Aorta (tissue), 5 donors: ENCODE measurements at places on chromosomes 1 and 21. TPM values are rescaled to one million over a fixed set of nuclear protein-coding genes. Genes with fewer than 3 reads are reported as not detected.

NTNG1 gene
- 1.8 TPM for total RNA-seq

OR2AK2 gene
- not detected for total RNA-seq

ANKRD45 gene
- 0.33 TPM for total RNA-seq

ATP5PF gene
- 94.5 TPM for total RNA-seq

SIM2 gene
- total RNA-seq, result not detected

TNNT2 gene
- total RNA-seq, result 0.21 TPM

CDK18 gene
- 80.7 TPM for total RNA-seq

XCL1 gene
- total RNA-seq, result 0.26 TPM

TNFRSF1B gene
- total RNA-seq, result 98.5 TPM

PCP4L1 gene
- total RNA-seq, result 0.69 TPM

CCDC185 gene
- not detected for total RNA-seq

CCNL2 gene
- total RNA-seq, result 246 TPM

DNA sequence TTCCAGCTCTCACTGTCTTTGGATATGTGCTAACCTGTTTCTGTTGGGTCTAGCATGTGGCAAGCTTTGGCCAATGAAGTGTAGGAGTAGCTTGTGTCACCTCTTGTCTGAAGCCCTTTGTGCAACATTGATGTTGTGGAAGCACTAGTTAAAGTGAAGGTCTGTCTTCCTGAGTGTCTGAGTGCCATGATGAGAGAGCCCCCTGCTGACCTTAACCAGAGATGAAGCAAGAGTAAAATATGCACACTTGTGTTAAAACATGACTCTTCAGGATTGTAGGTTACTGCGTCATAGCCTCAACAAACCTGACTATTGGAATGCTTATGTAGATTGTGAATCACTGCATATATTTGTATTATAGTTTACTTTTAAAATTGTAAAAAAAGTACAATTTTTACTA, 103.7 kb downstream of the NCAM2 start:
- no peaks in the 10 kb centered on the region for H3K4me1 ChIP-seq
- DNase-seq, result no peak
- no peaks in the 10 kb centered on the region for H3K36me3 ChIP-seq
- no peak overlapping the region for H3K27ac ChIP-seq
- no peaks in the 10 kb centered on the region for H3K27me3 ChIP-seq
- H3K4me3 ChIP-seq, result no peak overlapping the region

GRCh38 chr1:98287626-98288025, 366.8 kb upstream of the DPYD start:
- no peak for DNase-seq
- no peaks in the 10 kb centered on the region for H3K4me1 ChIP-seq
- no peaks in the 10 kb centered on the region for H3K36me3 ChIP-seq
- H3K27me3 ChIP-seq, result no peaks in the 10 kb centered on the region
- no peak overlapping the region for H3K27ac ChIP-seq

GRCh38 chr1:243991650-243992049, 59.4 kb upstream of the ZBTB18 start:
- H3K27ac ChIP-seq, result no peak overlapping the region
- H3K27me3 ChIP-seq, result no peaks in the 10 kb centered on the region
- H3K36me3 ChIP-seq, result no peaks in the 10 kb centered on the region

GRCh38 chr1:186605762-186606350, 74.4 kb downstream of the PTGS2 start:
- H3K27me3 ChIP-seq, result no peaks in the 10 kb centered on the region
- H3K27ac ChIP-seq, result no peak overlapping the region
- no peak overlapping the region for H3K4me3 ChIP-seq
- H3K36me3 ChIP-seq, result no peaks in the 10 kb centered on the region
- H3K4me1 ChIP-seq, result no peaks in the 10 kb centered on the region

DNA sequence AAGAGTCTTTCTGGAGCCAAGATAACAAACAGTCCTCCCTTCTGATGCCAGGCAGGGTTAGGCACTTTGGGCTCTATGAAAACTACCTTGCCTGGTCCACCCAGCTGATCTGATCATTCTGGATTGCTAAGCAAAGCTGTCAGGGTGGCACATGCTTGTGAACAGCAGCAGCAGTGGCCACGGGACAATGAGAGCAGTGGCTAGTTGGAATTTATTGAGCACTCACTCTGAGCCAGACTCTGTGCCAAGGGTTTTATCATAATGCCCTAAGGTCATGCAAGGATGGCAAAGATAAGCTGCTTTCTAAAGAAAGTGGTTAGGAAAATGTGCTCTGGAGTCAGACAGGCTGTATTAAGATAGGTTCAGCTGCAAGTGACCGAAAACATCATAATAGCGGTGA, 390.4 kb upstream of the VAMP3 start:
- no peaks in the 10 kb centered on the region for H3K36me3 ChIP-seq
- H3K4me1 ChIP-seq, result no peaks in the 10 kb centered on the region
- H3K27me3 ChIP-seq, result no peaks in the 10 kb centered on the region

DNA sequence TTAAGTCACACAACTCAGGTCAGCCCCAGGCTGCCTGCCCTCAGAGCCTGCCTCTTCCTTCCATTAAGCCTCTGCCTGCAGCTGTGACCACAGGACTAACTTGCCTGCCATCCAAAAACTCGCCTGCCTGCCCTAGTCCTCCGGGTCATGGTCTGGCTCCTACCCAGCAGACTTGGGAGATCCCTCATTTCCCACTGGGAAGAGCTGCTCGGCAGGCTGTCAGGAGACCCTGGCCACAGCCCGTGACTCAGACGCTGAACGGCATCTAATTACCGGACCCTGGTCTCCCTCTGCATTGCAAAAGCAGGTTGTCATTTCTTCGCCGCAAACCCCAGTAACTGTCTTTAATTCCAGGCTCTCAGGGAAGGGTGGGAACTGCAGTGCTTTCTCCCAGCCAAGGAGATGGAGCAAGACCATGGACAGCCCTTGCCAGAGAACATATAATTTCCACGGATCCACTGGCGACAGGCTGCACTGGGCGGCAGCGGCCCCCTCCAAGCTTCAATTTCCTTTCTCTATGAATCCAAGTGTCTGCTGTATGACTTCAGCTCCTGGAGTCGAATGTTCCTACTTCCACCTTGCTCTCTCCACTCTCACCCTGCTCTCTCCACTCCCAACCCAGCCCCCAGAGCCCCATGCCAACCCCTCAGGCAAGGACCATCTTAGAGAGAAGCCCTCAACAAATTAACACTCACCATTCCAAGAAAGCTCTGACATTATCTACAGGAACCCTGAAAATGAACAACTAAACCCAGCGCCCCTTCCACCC, 20.4 kb downstream of the OLFML2B start:
- no peak overlapping the region for H3K27ac ChIP-seq
- no peaks in the 10 kb centered on the region for H3K27me3 ChIP-seq
- H3K4me3 ChIP-seq, result no peak overlapping the region
- H3K4me1 ChIP-seq, result no peaks in the 10 kb centered on the region
- peaks cover 2% of the 10 kb centered on the region for H3K36me3 ChIP-seq

GRCh38 chr1:26035959-26036755, 9.8 kb downstream of the SLC30A2 start:
- H3K36me3 ChIP-seq, result no peaks in the 10 kb centered on the region
- DNase-seq, result peak; percentile 95
- H3K27ac ChIP-seq, result no peak overlapping the region
- peak overlapping the region; percentile 38 for H3K4me3 ChIP-seq
- H3K4me1 ChIP-seq, result no peaks in the 10 kb centered on the region

- H3K27me3 ChIP-seq, result no peaks in the 10 kb centered on the region
- no peak for DNase-seq
- no peaks in the 10 kb centered on the region for H3K36me3 ChIP-seq
- no peak overlapping the region for H3K4me3 ChIP-seq
Observed at GRCh38 chr1:245645406-245645805, 490.6 kb downstream of the KIF26B start.

- no peak for DNase-seq
- H3K4me1 ChIP-seq, result peaks cover 15% of the 10 kb centered on the region
- H3K36me3 ChIP-seq, result no peaks in the 10 kb centered on the region
- no peak overlapping the region for H3K27ac ChIP-seq
Observed at GRCh38 chr1:24827379-24828135, 82.3 kb downstream of the CLIC4 start.

- H3K36me3 ChIP-seq, result no peaks in the 10 kb centered on the region
- no peaks in the 10 kb centered on the region for H3K4me1 ChIP-seq
- H3K4me3 ChIP-seq, result no peak overlapping the region
- no peak overlapping the region for H3K27ac ChIP-seq
Observed at GRCh38 chr1:200640963-200641401, 20.4 kb upstream of the KIF14 start.

GRCh38 chr1:31750858-31751510, 13.2 kb downstream of the ADGRB2 start:
- H3K4me3 ChIP-seq, result no peak overlapping the region
- H3K27ac ChIP-seq, result no peak overlapping the region
- no peaks in the 10 kb centered on the region for H3K4me1 ChIP-seq
- no peak for DNase-seq
- no peaks in the 10 kb centered on the region for H3K27me3 ChIP-seq

GRCh38 chr1:201511941-201512539, 5.1 kb upstream of the CSRP1 start:
- H3K36me3 ChIP-seq, result no peaks in the 10 kb centered on the region
- DNase-seq, result peak; percentile 82
- no peaks in the 10 kb centered on the region for H3K27me3 ChIP-seq
- no peak overlapping the region for H3K4me3 ChIP-seq
- no peaks in the 10 kb centered on the region for H3K4me1 ChIP-seq

DNA sequence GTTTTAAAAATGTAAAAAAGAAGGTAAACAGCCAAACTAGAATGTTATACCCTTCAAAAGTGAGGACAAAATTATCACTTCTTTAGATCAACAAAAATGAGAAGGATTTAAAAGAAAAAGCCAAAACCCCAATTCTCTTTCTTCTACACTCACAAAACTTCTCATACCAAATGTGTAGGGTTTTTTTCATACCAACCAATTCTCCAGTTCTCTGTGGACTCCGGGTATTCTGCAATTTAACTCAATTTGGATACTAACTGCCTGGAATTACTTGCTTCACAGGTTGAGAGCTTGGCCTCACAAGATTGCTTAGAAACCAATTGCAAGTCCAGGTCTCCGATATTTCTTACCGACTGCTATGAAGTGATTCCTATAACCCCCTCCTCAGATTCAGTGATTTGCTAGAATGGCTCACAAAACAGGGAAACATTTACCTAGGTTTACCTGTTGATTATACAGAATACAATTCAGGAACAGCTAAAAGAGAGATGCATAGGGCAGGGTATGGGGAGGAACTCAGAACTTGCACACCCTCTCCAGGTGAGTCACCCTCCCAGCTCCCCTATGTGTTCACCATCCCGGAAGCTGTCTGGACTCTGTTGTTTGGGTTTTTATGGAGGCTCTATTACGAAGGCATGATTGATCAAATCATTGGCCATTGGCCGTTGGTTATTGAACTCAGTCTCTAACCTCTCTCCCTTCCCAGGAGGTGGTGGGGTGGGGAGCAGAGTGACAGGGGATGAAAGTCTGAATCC, 67.1 kb downstream of the CAMTA1 start:
- no peaks in the 10 kb centered on the region for H3K36me3 ChIP-seq
- no peak overlapping the region for H3K4me3 ChIP-seq
- DNase-seq, result no peak
